ENCODE measurements at places on chromosomes 1 and 21. TPM values are rescaled to one million over a fixed set of nuclear protein-coding genes. Genes with fewer than 3 reads are reported as not detected.

CKS1B gene
- total RNA-seq, result 23.2 TPM

SLAMF1 gene
- not detected for total RNA-seq

ACOT7 gene
- total RNA-seq, result 13.4 TPM

HMGCL gene
- total RNA-seq, result 79.2 TPM

ZNF697 gene
- total RNA-seq, result 4.2 TPM

Measured in adrenal gland (tissue), 19 donors.